ENCODE measurements at places on chromosomes 1 and 21. TPM values are rescaled to one million over a fixed set of nuclear protein-coding genes. Genes with fewer than 3 reads are reported as not detected.
A peak's percentile ranks its signal among the peaks of the same experiment; 100 is the strongest.

DNA sequence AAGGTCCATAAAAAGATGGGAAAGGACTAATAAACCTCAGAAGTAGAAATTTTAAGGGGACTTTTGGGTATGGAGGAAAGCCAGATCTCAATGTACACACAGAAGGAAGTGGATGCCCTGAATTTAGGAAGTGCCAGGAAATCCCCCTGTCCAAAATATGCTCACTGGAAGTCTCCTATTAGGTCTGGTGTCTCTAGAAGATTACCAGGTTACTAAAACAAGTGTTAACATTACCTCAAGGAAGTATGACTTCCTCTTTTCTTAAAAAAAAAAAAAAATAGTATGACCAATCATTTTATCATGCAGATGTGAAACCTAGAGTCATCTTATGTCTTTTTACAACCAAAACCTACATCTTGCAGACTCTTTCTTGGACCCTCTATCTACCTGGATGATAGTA is 30.7 kb downstream of the CD58 start:
- no peak for DNase-seq

CELA2A gene
- total RNA-seq: 11.0 TPM

- no peak for DNase-seq
These were observed 1.1 kb upstream of the PHTF1 start for GRCh38 chr1:113760102-113761080.

DNA sequence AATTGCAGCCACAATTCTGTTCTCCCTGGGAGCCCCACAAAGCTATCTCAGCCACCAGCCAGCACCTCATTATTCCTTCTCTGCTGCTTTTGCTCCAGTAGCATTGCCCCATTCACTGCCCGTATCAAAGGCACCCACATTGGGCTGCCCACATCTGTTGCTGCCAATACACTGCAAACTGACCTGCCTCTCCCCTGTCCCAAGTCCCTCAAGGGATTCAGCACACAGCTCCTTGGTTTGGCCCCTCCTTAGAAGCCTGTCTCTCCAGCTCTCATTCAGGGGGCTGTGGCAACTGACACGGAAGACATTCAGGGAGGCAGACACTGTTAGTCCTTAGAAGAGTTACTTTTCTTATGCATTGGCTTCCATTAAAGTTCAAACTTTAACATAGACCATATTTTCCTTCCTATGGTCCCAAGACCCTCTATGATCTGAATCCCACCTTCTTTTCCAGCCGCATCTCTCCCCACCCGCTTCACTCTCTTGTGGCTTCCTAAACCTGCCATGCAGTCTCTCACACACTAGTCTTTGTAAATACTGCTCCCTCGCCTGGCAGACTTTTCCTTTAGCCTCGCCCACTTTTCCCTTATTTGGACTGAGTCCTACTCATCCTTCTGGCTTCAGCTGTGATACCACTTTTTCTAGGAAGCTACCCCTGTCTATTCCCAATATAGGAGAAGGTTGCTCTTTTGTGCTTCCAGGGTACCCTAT is 19.3 kb upstream of the KLHDC8A start:
- DNase-seq: peak; percentile 65

DNA sequence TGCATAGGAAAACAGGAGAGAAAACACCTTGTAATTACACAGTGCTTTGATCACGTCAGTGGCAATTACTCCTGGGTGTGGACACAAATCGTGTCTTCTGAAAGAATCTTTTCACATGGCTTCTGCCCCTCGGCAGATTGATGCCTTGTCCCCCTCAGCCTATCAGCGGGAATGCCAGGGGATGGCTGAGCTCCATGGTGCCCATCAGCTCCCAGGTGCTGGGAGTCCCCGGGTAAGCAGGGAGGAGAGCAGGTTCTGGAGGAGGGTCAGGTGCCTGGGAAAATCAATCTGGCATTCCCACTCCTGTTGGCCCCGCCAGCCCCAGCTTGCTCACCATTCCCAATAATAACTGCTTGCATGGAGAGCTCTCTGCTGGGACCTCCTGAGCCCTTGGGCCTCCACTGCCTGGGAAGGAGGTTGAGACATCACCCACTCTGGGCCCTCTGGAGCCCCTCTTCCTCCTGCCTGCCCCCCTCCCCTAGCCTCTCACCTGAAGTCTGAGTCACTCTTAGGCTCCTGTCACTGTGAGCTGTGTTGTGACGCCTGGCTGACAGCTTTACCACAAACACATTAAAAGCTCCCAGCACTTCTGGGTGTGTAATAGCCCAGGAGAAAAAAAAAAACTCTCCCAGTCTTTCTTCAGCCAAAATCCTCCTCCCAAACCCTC is 4.9 kb downstream of the CAMK2N1 start:
- no peak for DNase-seq

DNA sequence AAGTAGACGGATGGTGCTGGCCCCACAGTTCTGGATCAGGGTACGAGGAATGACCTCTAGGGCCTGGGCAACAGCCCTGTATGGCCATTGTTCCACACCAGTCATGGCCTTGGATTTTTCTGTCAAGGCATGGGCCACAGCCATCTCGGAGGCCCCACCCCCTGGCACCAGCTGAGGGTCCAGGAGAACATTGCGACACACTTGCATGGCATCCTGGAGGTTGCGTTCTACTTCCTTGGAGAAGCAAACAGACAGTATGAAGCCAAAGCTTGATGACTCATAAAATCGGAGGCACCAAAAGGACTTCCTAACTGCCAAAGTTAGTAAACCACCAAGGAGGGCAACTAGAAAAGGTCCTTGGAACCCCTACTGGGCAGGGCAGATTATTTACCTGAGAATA is 11.9 kb upstream of the VHLL start:
- DNase-seq: peak; percentile 86

DNA sequence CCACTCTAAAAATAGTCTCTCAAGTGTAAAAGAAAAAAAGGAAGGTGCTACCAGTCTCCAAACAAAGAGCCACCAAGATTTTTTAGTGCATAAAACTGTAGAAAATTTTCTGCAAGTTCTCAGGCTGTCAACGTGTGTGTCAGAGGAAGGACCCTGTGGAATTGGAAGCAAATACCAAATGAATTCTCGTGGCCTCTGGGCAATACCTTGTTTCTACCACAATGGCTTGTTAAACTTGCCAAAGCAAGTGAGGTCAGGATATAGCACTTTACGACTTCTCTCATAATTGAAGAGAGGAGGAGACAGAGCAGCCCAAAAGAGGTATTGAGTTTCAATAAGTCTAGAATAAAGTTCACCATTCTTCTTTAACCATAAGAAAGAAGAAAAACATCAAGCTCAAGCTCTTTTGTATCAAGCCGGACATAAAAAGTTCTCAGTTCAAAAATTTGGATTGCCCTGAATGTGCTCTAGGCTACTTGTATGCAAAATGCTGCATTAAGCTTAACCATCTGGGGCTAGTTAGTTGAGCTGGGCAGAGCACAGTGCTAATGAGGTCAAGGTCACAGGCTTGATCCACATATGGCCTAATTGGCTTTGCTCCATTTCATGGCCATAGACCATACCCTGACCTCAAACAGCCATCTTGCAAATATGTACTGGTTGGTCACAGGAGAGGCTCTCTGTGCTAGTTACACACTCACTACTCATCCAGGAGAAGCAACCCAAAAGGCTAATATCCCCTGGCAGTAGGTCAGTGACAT is 60.5 kb downstream of the TBX15 start:
- no peak for DNase-seq

SH2D5 gene
- total RNA-seq: 0.54 TPM

DNA sequence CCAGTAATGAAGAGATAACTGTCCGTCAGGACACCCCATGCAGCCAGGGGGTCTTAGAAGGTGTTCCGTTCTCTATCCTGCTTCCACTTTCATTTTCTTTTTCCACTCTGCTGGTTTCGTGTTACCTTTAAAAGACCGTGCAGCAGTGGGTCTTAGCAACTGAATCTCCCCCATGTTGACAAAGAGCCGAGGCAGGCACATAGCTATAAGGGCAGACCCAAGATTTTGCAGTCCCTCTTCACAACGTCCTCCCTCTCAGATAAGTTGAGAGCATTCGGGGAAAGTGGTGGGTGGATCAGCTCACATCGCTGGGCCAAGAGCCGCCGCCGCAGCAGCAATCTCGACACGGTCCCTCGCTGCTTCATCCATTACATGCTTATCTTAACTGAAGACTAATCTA is 355.5 kb downstream of the LMO4 start:
- DNase-seq: peak; percentile 49

TRNP1 gene
- total RNA-seq: 27.8 TPM

LCE1A gene
- total RNA-seq: not detected

- DNase-seq: no peak
These were observed 312.5 kb downstream of the KCNT2 start for GRCh38 chr1:196295766-196296165.

DNA sequence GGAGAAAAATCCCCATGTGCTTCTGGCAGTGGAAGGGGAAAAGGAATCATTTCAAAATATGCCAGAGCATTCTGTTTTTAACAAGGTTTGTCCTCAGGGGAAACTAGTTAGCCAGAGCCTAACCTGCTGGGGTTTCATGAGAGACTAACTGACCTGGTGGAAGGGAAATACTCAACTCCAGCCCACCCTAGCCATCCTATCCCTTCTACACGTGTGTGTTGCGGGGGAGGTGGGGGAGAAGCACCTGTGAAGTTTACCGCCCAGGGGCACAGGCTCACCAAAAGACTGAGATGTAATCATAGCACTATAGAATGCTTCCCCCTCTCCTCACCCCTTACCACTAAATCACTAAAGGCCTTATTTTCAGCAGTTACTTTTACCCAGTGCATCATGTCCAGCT is 139.5 kb downstream of the GRIK3 start:
- no peak for DNase-seq

DNA sequence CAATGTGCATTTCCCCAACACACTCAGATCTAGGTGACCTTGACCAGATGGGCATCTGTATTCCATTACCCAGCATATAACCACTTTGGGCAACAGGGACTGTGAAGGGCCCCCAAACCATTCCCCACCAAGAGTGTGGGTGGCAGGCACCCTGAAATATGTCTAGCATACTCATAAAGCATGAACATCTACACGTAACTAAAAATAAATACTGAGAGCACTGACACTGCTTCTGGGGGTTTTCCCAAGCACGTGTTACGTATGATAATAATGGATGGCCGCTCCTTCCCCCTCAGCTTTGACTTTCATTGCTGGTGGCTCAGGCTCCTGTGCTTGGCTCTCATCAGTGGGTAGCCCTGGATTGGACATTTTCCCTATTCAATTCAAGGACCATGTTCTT is 39.1 kb downstream of the IGSF3 start:
- no peak for DNase-seq

DNA sequence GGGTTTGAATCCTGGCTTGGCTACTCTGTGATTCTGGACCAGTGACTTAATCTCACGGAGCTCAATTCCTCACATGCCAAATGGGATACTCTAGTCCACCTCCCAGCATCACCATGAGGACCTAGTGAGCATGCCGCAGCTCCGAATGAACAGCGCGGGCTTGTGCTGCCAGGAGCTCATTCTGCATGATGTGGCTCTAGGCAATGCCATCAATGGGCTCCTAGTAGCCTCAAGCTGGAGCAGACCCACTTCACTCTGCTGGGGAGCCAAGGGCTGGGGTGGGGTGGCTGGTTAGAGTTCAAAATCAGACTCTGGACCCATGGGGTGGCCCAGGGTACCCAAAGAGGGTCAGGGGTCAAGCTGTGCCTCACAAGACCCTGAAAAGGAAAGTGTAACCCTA is 41.5 kb downstream of the CDK18 start:
- DNase-seq: no peak

PADI2 gene
- 0.69 TPM for total RNA-seq

- DNase-seq: no peak
These were observed 440.9 kb downstream of the PRDM2 start for GRCh38 chr1:14140831-14141401.

UTS2 gene
- total RNA-seq: 54.3 TPM

- DNase-seq: no peak
These were observed 61.7 kb downstream of the LGR6 start for GRCh38 chr1:202255343-202255742.

GRCh38 chr1:248174521-248174920 is at the start of gene OR2M2:
OR2M2 (plus strand) TSS chr1:248174821; CDS start chr1:248179986, 5,165 bp downstream.
- no peak for DNase-seq

DNA sequence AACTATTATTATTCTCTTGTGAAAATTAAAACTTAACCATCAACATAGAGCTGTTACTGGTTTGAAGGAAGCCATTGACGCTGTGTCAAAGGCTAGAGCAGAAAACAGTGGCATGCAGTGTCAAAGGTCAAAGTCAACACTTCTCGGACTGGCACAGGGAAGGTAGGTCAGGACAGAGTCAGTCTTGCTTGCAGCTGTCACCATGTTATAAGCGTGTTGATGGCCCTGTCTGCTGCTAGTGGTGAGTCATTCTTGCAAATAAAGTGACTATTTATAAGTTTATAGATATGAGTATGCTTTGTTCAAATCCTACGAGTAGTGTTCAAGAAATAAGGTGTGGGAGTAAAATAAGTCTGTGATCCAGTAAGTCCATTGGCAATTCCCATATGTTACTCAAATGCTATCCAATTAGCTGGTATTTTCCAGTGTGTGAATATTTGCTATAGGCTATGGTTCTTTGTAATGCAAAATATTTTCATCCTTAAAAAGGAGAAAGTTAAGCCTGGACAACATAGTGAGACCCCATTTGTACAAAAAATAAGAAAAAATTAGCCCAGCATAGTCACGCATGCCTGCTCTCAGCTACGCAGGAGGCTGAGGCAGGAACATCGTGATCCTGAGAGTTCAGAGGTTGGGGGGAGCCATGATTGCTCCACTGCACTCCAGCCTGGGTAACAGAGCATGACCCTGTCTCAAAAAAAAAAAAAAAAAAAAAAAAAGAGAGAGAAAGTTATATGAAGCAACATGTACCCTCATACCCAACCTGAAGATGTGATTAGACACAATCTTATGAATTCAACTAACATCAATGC is 26.3 kb upstream of the TINAGL1 start:
- no peak for DNase-seq

VN1R5 gene
- not detected for total RNA-seq

SPOCD1 gene
- total RNA-seq: 0.09 TPM

LY9 gene
- 0.25 TPM for total RNA-seq

GRCh38 chr1:55062801-55063576 is 23.6 kb downstream of the PCSK9 start:
- no peak for DNase-seq

DNA sequence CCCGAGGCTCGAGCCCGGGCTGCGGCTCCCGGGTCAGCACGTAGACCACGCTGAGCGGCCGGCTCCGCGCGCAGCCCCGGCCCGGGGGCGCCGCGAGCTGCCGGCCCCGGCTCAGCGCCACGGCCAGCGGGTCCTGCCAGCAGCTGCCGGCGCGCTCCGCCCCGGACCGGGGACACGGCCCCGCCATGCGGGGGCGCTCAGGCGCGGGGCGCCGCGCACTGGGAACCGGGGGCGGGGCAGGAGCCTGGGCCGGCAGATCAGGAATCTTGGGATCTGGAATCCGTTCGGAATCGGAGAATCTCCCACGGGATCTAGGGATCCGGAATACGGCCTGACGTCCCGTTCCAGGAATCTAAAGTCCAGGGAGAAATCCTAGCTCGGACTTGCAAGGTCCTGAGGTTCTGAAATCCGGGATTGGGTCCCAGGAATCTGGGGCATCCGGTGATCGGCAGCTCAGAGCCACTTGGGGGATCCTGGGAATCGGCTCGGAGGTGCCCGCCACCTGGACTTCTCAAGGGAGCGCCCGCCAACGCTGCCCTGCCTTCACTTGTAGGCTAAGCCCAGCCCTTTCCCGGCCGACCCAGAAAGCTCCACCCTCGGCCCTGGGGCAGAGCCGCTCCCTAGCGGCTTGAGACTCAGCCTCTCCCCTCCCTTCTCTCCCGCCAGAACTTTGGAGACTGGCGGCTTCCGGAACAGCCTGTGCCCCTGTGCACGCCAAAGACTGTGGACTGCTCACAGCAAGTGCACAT is at the start of gene MAP3K6:
Gene MAP3K6 (minus strand): TSS at position 551 of the 749 bp plus-strand sequence. CDS start 364 bp downstream, at position 187.
- DNase-seq: peak; percentile 93

PLA2G2D gene
- total RNA-seq: not detected

- DNase-seq: no peak
These were observed 85.9 kb upstream of the GADD45A start for GRCh38 chr1:67599085-67599484.

PLEKHN1 gene
- 3.8 TPM for total RNA-seq

- no peak for DNase-seq
These were observed 111.0 kb downstream of the GABPA start for GRCh38 chr21:25845729-25846256.

All from adrenal gland (tissue), 19 donors.